ENCODE measurements at places on chromosomes 12 and 14.

DNA sequence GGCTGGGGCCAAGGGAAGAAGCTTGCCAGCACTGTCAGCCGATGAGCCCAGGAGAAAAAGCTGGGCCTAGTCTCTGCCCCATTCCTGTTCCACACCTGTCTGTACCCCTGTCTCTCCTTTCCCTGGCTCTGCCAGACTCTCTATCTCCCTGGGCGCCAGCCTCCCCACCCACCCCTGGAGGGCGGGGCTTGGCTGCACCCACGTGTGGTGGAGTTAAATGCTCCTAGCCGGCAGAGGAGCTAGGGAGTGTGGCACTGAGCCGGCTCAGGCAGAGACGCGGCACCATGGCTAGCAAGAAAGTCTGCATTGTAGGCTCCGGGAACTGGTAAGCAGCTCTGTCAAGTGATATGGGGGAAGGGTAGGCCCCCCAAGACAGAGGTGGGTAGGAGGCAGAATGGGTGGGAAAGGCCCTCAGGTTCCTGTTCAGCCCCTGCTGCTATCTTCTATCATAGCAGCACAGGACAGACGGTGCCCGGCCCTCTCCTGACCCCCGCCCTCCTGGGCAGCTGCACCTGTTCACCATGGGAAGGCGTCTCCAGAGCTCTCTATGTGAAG, at the start of gene GPD1:
GPD1 (plus strand) TSS at position 242 of the 555 bp plus-strand sequence; CDS start at position 285, 43 bp downstream.
- DNase-seq, result no peak

DNA sequence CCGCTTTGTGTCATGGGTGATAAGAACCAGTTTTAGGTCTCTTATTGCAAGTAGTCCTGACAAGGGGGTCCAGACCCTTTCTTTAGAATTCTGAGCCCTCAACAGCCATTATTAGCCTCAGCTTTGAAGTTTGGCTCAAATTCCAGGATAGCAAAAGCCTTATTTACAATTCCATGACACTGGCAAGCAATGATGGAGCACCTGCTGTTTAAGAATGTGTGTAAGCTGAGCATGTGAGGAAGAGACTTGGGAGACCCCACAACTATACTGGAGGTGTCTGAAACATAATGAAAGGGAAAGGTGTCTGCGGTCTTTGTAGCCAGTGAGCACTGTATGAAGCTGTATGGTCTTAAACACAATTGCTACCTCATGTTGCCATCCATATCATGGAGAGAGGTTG, 119.8 kb downstream of the TBX5 start:
- DNase-seq, result no peak

DNA sequence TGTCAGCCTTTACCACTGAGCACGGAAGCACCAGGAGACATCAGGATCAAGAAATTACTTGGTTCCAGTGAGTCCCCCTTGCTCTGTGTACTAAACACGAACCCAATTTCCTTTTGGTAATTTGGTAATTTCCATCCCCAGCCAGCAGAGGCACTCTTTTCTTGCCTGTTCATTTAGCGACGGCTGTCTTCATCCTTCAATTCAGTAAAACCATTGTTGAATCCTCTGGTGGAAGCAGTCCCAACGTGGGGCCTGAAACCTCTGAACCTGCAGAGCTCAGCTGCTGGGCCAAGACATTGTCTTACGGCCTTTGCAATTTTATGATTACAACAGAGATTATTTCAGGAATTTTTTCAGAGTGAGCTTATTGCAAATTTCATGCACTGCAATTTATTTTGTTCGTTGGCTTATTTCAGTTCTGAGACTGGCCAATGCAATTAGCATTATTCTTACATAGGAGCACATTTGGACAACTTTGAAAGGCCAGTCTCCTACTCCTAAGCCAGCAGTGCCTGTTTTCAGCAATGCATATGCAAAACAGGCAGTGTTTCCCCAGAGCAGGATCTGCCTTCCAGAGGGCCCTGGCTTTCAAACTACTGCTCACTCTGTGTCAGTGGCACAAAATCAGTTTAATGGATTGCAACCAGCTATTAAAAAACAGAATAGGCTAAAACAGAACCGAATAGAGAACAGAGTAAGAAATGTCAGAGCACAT, 372.9 kb upstream of the TMEM132C start:
- no peak for DNase-seq

- DNase-seq, result no peak
Observed at GRCh38 chr12:30447061-30447750, 248.5 kb downstream of the IPO8 start.

DNA sequence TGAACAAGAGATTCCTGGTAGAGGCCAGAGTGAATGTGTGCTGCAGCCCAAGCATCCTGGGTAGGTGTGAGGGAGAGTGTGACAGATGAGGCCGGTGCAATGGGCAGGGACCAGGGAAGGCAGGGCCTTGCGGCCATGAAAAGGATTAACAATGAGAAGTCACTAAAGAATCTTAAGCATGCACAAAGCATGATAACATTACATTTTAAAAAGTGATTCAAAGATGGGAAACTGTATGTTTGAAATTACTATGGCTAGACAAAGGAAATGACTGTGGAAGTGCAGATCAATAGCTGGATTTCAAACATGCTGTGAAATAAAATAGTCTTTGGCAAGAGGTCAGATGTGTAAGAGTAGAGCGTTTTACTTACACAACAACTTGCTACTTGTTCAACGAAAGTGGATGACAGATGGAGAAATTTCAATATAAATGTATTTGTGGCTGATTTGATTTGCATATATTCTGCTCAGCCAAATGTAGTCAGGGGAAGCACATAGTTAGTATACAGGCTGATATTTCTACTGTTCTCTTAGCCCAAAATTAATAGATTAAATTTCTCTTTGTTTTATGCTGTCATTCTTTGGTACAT, 175.5 kb downstream of the CCDC59 start:
- no peak for DNase-seq

DNA sequence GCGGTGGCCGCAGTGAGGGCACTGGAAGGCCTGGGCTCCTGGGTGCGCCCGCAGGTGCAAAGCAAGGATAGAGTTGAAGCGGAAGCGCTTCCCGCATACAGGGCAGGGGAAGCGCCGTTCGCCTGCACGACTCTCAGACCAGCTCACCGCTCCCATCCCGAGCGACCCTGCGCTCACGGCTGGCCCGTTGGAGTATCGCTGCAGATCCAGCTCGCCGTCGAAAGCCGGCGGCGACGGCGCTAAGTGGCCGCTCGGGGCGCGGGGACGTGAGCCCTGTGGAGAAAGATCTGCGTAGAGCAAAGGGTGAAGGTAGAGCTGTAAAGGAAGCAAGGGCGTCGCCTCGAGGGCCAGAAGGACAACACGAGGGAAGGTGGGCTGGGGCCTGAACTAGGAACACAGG, 5.4 kb downstream of the ZNF219 start:
- DNase-seq, result no peak

- DNase-seq, result no peak
Observed at GRCh38 chr14:76774821-76775694, 13.8 kb downstream of the VASH1 start.

DNA sequence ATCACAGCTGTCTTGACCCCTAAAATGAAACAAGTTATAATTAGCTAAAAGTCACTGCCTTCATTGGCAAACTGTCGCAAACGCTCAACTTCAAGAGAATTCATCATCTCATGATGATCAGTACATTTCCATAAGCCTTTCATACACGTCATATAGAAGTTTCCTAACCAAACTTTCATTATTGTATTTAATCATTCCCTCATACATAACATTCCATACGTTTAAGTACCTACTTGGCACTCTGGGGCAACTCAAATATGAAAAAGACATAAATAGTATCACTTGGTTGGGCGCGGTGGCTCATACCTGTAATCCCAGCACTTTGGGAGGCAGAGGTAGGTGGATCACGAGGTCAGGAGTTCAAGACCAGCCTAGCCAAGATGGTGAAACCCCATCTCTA, 12.4 kb upstream of the PPP2R5E start:
- DNase-seq, result no peak

DNA sequence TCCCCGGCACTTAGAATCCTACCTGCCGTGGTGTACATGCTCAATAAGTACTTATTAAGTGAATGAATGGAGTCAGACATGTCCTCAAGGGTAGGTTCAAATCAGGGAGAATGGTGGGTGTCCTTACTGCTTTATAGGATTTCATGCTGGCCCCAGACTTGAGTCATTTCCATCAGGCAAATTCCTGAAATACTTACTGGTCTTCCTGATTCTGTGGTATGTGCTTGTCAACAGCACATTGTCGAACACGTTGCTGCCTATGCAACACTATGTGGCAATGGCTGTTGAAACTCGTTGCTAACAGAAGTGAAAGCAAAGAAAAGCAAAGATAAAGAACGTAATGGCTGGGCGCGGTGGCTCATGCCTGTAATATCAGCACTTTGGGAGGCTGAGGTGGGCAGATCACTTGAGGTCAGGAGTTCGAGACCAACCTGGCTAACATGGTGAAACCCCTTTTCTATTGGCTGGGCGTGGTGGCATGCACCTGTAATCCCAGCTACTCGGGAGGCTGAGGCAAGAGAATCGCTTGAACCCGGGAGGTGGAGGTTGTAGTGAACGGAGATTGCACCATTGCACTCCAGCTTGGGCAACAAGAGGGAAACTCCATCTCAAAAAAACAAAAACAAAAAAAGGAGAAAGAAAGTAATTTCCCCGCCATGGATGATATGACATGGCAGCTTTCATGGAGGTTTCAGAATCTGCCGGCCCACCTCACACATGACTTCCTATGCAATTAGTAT, 214.9 kb downstream of the ZFP36L1 start:
- no peak for DNase-seq

- no peak for DNase-seq
Observed at GRCh38 chr14:81341781-81342180, 58.3 kb downstream of the STON2 start.
